Right ventricle myocardium superior (tissue), 1 donor: ENCODE measurements at places on chromosomes 7 and 10.
A peak's percentile ranks its signal among the peaks of the same experiment; 100 is the strongest.

DNA sequence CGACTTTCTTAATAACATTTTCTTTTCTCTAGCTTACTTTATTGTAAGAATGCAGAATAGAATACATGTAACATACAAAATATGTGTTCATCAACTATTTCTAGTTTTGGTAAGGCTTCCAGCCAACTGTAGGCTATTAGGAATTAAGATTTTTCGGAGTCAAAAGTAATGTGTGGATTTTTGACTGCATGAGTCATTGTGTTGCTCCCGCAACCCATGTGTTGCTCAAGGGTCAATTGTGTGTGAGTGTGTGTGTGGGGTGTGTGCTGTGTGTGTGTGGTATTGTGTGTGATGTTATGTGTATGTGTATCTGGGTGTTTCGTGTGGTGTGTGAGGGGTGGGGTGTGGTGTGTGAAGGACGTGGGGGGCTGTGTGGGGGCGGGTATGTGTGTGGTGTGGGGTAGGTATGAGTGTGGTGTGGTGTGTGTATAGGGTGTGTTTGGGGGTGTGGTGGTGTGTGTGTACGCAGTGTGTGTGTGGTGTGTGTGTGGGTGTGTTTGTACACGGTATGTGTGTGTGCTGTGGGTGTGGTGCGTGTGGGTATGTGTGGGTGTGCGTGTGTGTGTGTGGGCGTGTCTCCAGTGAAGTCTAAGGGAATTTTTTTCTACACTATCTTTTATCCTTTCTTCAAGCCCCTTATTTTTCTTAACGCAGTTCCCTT lies 60.5 kb downstream of the RSU1 start:
- no peak for DNase-seq

- DNase-seq: no peak
Measured at GRCh38 chr7:131683536-131684125, 127.2 kb upstream of the PODXL start.

DNA sequence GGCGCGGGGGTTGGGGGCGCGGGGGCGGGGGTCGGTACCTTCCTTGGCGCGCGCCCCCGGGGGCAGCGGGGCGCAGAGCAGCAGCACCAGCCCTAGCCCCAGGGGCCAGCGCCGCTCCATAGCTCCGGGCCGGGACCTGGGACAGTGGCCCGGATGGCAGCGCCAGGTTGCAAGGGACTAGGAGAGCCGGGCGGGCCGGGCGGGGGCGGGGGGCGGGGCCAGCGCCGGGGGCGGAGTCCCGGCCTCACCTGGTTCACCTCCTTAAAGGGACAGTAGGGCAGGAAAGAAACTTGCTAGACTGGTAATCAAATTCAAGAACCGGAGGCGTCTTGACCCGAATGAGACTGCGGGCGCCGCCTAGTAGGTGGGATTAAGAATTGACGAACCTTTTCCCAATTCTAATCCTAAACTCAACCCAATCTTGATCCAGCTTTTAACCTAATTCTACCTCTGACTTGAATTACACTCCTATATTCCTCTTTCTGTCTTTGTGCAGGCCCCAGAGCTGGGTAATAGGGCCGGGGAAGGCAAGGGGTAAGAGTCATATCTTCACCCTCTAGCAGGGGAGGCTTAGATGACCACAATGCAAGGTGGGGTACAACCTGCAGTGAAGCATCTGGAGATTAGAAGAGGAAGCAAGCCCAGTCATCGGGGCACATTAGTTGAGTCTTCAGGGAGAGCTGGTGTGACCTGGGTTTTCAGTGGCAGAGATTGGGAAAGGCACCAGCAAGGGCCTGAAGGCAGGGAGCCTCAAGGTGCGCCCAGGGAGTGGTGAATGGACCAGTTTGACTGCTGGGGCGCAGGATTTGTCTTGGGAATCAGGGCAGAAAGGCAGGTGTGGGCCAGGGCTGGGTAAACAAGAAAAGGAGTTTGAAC lies at the start of gene EPHA1:
EPHA1 (minus strand) TSS at position 171 of the 876 bp plus-strand sequence; CDS start at position 120, 51 bp downstream.
- DNase-seq: no peak

GRCh38 chr10:1117651-1118050 lies 61.5 kb downstream of the WDR37 start:
- DNase-seq: no peak

- no peak for DNase-seq
Measured at GRCh38 chr10:124037784-124038183, 55.6 kb downstream of the CHST15 start.

GRCh38 chr7:94710256-94710655 lies 54.3 kb upstream of the SGCE start:
- no peak for DNase-seq

GRCh38 chr10:73905256-73906020 lies 5.5 kb upstream of the PLAU start:
- DNase-seq: no peak

DNA sequence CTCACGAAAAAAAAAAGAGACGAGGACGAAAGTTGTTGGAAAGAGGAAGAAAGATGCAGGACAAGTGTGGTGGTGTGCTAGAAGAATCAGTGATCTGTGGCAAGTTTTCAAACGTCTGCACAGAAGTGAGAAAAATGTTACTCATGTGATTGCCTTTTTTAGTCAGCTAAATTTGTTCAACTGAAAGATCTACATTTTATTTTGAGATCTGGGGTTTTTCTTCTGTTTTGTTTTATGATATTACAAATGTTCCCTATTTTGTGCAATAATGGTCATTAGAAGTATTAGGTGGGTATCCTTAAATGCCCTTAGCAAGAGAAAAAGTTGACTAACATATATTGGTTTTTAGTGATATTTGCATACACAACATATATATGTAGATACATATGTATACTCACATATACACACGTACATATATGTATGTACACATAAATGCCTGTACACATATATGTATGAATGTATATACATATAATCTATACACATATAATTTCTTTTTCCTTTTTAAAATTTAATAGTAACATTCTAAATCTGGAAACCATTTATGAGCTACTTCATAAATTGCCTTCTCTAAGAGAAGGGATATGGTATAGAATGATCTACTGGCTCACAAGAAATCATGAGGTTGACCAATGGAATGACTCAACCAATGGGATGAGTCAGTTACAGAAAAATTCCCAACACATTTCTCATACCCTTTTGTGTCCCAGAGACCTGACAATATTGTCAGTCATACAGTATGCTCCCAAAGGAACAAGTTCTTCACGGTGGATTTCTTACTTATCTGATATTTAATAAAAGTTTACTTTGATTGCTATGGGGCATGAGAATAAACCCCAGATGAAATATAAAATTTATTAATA lies 38.4 kb downstream of the SLC39A12 start:
- DNase-seq: no peak

GRCh38 chr10:48789486-48790456 lies 105.1 kb downstream of the WDFY4 start:
- DNase-seq: no peak

GRCh38 chr7:72493850-72494661 lies 81.9 kb upstream of the CALN1 start:
- peak; percentile 47 for DNase-seq

- no peak for DNase-seq
Measured at GRCh38 chr10:69123306-69123746, 652 bp upstream of the VPS26A start.

GRCh38 chr7:23594879-23595604 lies 2.1 kb upstream of the CCDC126 start:
- no peak for DNase-seq

DNA sequence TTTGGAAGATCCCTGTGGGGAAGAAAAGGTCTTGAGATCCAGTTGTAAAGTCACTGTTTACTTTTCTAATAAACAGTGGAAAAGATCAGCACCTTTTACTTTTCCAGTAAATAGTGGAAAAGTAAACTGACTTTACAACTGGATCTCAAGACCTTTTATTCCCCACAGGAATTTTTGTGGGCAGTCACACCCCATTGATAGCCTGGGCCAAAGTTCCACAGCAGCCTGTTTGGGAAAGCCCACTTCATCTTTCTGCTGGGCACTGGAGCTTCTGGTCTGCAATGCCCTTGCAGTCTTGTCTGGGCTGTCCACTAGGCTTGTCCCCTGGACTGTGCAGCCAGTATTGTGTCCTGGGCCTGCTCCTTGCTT lies 50.2 kb downstream of the ADCY1 start:
- DNase-seq: no peak
